ENCODE measurements at places on chromosomes 3 and 15. TPM values are rescaled to one million over a fixed set of nuclear protein-coding genes. Genes with fewer than 3 reads are reported as not detected.

Gene CCDC13
- 0.46 TPM for total RNA-seq

Gene NT5DC2
- total RNA-seq: 59.1 TPM

- H3K27ac ChIP-seq: no peak overlapping the region
- H3K4me1 ChIP-seq: peaks cover 4% of the 10 kb centered on the region
These were observed 69.3 kb downstream of the SMARCC1 start for GRCh38 chr3:47712398-47712797.

Gene AADAC
- total RNA-seq: not detected

DNA sequence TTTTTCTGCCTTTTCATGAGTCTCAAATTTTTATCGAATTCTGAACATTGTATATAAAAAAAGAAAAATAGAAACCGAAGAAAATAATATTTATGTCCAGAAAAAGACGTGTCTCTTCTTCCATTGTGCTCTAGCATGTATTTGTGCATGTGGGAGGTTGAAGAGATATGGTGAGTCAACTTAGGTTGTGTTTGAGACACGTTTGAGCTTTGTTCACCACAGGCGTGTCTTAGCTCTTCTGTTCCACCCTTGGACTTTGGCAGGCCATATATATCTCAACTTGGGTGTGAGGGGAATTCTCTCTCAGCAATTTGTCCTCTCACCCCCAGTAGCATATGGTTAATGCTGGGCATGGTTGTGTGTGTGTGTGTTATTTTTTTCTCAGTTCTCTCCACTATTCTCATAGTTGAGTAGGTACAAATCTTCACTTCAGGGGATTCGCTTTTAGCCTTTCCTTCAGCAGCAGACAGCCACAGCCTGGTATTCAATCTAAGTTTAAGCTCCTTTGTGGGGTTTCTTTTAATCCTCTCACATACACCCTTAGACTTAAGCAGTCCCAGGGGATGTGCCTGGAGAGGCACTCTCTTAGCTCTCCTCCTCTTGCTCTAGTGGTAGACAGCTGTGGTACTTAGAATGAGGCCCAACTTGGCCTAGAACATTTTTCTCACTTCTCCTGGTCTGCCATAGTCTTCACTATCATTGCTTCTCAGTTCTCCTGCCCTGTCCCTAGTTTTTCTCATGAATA lies 286.5 kb upstream of the RBMS3 start:
- no peaks in the 10 kb centered on the region for H3K27me3 ChIP-seq
- H3K36me3 ChIP-seq: no peaks in the 10 kb centered on the region
- H3K27ac ChIP-seq: no peak overlapping the region

GRCh38 chr15:73948982-73949381 lies 22.7 kb downstream of the LOXL1 start:
- H3K27me3 ChIP-seq: no peaks in the 10 kb centered on the region
- DNase-seq: no peak
- H3K36me3 ChIP-seq: no peaks in the 10 kb centered on the region
- H3K27ac ChIP-seq: no peak overlapping the region

- no peak for DNase-seq
- H3K27me3 ChIP-seq: no peaks in the 10 kb centered on the region
- no peak overlapping the region for H3K4me3 ChIP-seq
- H3K27ac ChIP-seq: peak overlapping the region; percentile 72
- peaks cover 36% of the 10 kb centered on the region for H3K36me3 ChIP-seq
These were observed 60.3 kb downstream of the MAP6D1 start for GRCh38 chr3:183764847-183765731.

- H3K27ac ChIP-seq: no peak overlapping the region
- no peaks in the 10 kb centered on the region for H3K36me3 ChIP-seq
- peaks cover 23% of the 10 kb centered on the region for H3K27me3 ChIP-seq
- no peak for DNase-seq
- H3K4me1 ChIP-seq: no peaks in the 10 kb centered on the region
These were observed 46.8 kb upstream of the RORA start for GRCh38 chr15:61275901-61276300.

DNA sequence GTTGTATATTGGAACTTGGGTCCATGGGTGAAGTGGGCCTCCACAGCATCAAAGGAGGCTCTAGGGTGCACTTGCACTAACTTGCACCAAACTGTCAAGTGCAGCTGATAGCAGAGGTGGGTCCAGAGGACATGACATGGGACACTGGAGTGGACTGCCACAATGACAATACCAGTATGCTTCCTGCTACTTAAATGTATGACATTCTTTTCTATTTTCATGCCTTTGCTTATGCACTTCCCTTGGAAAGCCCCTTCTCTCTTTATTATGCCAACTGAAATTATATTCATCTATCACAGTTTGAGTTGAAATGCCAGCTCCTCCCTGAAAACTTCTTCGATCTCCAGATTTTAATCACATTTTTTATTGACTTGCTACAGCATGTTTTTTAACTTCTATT lies 101.8 kb downstream of the CFAP20DC start:
- no peak overlapping the region for H3K4me3 ChIP-seq
- no peaks in the 10 kb centered on the region for H3K27me3 ChIP-seq
- peaks cover 3% of the 10 kb centered on the region for H3K4me1 ChIP-seq
- H3K27ac ChIP-seq: no peak overlapping the region
- H3K36me3 ChIP-seq: no peaks in the 10 kb centered on the region

- H3K4me1 ChIP-seq: no peaks in the 10 kb centered on the region
- no peaks in the 10 kb centered on the region for H3K36me3 ChIP-seq
- no peak overlapping the region for H3K27ac ChIP-seq
- no peak for DNase-seq
These were observed 1053.5 kb downstream of the SI start for GRCh38 chr3:164024786-164025185.

GRCh38 chr3:64759811-64760210 lies 72.0 kb upstream of the ADAMTS9 start:
- DNase-seq: no peak
- H3K36me3 ChIP-seq: no peaks in the 10 kb centered on the region
- H3K4me1 ChIP-seq: no peaks in the 10 kb centered on the region
- H3K27ac ChIP-seq: no peak overlapping the region
- no peak overlapping the region for H3K4me3 ChIP-seq

- no peak overlapping the region for H3K4me3 ChIP-seq
- peaks cover 39% of the 10 kb centered on the region for H3K4me1 ChIP-seq
- no peak for DNase-seq
- no peaks in the 10 kb centered on the region for H3K36me3 ChIP-seq
These were observed 4.9 kb downstream of the ZBTB38 start for GRCh38 chr3:141373232-141373631.

Gene ZDHHC19
- total RNA-seq: not detected

DNA sequence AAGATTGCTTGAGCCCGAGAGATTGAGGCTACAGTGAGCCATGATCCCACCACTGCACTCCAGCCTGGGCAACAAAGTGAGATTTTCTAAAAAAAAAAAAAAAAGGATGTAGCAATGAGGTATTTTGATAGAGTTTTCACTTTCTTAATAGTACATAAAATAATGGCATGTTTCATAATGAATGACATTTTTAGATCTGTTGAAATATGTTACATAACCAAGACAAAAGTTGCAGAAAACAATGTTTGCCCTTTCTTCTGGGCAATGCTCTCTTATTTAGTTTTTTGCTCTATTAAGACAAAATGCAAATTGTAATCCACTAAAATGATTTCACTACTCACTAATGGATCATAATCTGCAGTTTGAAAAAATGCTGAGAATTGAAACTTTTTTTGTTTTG lies 4.4 kb upstream of the MAPK6 start:
- DNase-seq: no peak
- no peak overlapping the region for H3K4me3 ChIP-seq
- no peaks in the 10 kb centered on the region for H3K36me3 ChIP-seq
- H3K27ac ChIP-seq: no peak overlapping the region
- H3K4me1 ChIP-seq: peaks cover 45% of the 10 kb centered on the region

Gene MYLK
- total RNA-seq: 0.07 TPM

- H3K36me3 ChIP-seq: no peaks in the 10 kb centered on the region
- peaks cover 59% of the 10 kb centered on the region for H3K4me1 ChIP-seq
- H3K4me3 ChIP-seq: no peak overlapping the region
- H3K27ac ChIP-seq: peak overlapping the region; percentile 94
These were observed 30.7 kb upstream of the USP3 start for GRCh38 chr15:63473749-63473998.

DNA sequence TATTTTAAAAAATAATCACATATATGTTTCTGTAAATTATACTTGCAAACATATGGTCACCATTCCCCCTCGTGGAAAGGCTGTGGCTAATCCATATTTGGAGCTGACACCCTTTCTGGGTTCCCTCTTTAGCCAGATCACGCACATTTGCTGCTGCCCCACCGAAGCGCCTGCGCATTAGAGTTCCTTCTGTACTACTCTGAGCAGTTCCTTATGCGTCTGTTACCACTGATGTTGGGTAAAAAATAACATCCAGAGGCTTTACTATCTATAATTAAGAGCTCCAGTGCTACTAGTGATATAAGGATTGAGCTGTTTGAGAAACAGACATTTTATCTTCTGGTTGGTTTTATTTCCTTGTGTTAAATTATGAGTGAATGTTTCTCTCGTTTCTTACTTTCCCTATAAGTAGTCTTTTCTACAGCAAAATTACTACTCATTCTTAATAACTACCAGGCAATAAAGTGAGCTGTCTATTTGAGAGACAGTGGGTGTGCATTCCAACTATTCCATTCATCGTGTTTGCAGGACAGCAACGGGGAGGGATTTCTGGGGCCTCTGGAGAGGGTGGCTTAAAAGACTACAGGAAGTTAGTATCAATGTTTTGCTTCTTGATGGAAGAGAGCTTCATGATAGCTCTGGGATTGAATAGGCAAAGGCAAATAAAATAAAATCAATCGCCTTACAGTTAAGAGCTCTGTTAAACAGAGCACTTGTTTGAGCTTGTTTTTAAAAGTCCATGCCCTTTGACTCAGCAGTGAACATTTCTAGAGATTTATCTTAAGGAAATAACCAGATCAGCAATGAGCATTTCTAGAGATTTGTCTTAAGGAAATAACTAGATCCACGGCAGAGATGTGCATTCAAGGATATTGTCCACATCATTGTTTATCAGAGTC lies 245.2 kb downstream of the CD47 start:
- H3K27me3 ChIP-seq: peaks cover 2% of the 10 kb centered on the region
- H3K36me3 ChIP-seq: no peaks in the 10 kb centered on the region
- H3K27ac ChIP-seq: no peak overlapping the region
- DNase-seq: no peak

DNA sequence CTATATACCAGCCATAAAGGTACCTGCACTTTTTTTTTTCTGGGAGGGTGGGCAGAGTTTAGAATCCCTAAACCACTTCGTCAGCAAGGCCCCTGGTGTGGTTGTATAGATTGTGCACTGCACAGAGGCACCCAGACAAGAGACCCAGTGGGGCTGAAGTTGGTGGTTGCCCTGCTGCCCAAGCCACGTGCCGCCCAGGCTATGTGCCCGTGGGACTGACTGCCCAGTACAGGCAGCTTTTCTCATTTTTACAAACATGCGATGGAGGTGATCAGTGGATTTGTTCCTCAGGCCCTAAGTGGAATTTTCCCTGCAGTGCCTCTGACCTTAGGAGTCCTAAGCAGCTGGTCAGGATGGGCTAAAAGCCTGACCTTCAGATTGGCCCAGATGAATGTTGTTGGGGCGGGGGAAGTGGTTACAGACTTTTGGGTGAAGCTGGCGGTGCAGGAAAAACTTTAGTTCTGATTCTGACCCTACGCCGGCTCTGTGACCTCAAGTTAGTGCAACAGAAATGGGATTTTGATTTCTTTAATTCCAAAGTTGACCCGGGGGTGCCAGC lies 34.9 kb upstream of the LIMD1 start:
- H3K36me3 ChIP-seq: peaks cover 2% of the 10 kb centered on the region
- no peaks in the 10 kb centered on the region for H3K4me1 ChIP-seq
- H3K27ac ChIP-seq: no peak overlapping the region
- H3K27me3 ChIP-seq: no peaks in the 10 kb centered on the region
- DNase-seq: no peak

Gene UROC1
- total RNA-seq: not detected

GRCh38 chr3:50316657-50317242 lies 5.8 kb downstream of the HYAL2 start:
- H3K4me1 ChIP-seq: peaks cover 37% of the 10 kb centered on the region
- peak; percentile 70 for DNase-seq
- H3K36me3 ChIP-seq: no peaks in the 10 kb centered on the region
- H3K27ac ChIP-seq: peak overlapping the region; percentile 38
- H3K27me3 ChIP-seq: no peaks in the 10 kb centered on the region

All from activated CD4-positive, alpha-beta T cell treated with anti-CD3 and anti-CD28 coated beads for 36 hours (primary cell).